ENCODE measurements at places on chromosomes 6 and 20.
A peak's percentile ranks its signal among the peaks of the same experiment; 100 is the strongest.

DNA sequence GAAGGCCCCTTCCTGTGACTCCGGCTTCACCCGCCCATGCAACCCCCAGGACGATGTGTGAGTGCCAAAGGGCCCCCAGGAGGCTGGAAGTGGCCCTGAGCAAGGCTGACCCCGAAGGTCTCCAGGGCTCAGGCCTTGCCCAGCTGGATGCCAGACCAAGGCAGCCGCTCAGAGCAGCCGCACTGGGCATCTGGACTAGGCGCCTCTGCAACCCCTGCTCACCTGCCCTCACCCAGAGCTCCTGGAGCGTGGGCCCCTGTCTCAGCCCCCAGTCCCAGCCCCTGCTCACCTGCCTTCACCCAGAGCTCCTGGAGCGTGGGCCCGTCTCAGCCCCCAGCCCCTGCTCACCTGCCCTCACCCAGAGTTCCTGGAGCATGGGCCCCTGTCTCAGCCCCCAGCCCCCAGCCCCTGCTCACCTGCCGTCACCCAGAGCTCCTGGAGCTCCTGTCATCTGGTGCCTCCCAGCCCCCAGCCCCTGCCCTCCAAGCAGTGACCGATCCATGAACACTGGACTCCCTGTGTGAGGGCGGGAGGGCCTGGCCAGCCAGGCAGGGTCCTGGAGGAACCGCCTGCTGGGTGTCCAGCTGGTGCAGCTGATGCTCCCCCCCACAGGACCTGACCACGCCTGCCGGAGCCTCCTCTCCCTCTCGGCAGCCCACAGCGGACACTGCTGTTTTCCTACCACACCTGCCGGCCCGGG lies 1.1 kb downstream of the SRMS start:
- no peak for DNase-seq

DNA sequence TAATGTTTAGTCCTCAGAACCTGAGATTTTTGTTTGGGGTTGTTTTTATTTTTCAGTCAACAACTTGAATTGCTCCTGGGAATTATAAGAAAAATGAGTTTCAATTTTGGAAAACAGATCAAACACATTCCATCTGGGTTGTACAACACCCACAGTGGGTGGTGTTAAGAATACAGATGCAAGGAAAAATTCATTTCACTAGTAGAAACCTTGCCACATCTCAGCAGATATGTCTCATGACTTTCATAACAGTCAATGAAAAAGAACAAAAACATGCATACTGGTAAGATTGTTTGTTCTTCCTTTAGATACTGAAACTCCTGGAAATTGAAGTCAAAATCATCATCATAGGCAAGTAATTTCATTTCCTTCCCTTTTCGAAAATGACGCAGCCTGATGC lies 78.9 kb downstream of the MOXD1 start:
- DNase-seq, result no peak

DNA sequence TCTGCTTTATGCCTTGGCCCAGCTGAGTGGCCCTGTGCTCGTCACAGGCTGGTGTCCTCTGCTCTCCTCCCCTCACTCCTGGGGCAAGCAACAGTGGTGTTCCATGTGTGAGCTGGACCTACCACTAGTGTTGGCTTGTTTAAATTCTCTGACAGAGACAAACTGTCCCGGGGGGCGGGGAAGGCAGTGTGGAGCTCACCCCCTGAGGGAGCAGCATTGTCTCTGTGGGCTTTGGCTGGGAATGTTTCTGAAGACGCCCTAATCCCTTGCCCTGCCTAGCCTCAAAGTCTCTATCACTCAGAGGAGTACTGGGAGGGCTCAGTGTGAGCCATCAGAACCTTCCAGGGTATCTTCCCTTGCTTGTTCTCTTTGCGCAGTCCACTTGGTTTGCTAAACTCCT lies 5.2 kb upstream of the VEGFA start:
- DNase-seq, result no peak

- no peak for DNase-seq
Observed at GRCh38 chr6:87705070-87705691, 3.1 kb upstream of the AKIRIN2 start.

DNA sequence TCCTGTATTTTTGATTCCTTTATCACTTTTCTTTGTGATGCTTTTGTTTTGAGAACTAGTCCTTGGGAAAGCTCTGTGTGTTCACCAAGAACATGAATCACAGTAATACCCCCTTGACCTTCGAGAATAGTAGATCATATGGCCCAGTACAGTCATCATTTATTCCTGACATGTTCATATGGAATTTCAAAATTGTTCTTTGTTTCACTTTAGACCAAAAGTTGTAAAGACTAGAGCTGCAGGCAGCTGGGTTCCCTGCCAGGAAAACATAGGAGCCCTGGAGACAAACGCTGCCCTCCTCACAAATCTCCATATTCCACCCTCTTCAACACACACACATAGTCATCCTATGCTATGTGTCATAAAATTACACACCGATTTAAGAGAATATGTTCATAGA lies 621.2 kb upstream of the EYS start:
- no peak for DNase-seq

DNA sequence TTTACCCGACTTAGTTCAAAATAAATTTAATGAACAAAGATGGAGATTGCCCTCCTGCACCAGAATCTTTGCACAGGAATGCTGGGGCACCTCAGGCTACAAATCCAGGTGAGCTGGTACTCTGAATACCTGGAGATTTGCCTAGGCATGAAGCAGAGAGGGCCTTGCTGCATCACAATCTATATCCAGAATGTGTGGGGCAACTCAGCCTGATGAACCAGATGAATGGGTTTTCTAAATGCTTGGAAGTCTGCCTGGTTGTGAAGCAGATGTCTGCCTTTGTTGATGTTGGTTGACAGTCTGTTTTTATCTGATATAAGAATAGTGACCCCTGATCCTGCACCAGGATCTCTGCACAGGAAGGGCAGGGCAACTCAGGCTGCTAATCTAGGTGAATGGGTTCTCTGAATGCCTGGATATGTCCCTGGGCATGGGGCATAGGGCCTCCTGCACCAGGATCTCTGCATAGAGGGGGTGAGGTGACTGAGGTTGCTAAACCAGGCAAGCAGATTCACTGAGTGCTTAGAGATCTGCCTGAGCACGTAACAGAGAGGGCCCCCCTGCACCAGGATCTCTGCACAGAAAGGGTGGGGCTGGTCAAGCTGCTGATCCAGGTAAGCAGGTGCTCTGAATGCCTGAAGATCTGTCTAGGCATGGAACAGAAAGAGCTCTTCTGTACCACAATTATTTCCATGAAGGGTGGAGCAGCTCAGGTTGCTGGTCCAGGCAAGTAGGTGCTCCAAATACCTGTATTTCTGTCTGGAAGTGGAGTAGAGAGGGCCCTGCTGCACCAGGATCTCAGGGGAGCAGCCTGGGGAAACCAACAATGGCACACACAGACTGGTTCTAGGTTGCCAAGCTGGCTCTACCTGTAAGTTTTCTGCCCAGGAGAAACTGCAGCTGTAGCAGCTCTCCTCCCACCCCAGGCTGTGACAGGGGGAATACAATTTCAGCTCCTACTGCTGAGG lies 437.5 kb downstream of the MMUT start:
- DNase-seq, result no peak

DNA sequence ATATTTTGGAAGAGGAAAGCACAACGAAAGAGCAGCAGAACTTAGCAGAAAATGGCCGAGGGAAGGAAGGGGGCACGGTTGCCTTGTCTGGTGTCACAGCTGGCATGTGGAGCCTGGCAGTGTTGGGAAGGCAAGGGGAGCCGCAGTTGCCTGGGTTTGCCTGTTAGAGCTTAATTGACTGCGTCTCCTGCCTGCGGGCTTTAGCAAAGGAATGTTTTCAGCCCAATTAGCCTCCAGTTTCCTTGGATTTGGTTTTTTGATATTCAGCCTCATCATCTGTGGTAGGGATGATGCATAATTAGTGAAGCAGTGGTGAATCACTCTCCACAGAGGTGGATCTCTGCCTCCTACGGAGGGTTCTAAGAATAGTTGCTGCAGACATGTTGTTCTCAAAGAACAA lies 832.6 kb downstream of the QKI start:
- no peak for DNase-seq

DNA sequence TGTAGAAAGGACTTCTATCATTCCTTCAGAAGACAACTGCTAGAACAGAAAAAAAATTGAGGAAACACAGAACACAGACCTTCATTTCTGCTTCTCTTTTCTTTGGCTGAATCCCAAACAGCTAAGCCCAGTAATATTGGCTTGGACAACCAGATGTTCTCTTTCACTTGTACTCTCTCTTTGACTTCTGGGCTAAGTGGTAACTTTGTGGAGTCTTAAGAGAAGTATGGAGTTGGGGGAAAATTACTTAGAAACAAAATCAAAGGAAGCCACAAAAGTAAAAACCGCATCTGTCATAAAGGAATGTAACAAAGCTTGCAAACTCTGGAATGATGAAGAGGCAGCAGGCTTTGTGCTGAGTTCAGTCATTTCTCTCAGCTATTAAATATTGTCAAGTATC lies 587.5 kb downstream of the CBLN4 start:
- no peak for DNase-seq

DNA sequence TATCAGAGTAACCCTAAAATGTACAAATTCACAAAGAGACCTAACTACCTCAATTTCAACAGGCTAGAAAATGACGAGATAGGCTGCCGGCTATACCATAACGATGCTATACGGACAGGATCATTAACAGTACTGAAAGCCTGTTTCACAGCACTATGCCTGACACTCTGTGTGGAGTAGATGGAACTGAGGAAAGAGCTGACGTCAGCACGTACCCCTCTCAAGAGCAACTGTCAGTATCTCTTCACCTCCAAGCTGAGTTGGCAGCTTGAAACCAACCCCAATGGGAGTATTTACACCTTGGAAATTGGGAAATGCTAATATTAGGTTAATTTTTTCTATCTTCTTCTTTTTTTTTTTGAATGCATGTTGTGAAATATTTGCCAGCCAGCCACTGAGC lies 53.6 kb downstream of the HUS1B start:
- DNase-seq, result no peak

- no peak for DNase-seq
Observed at GRCh38 chr20:58702859-58703648, 10.5 kb downstream of the NPEPL1 start.

GRCh38 chr6:38495518-38495917 lies 144.2 kb downstream of the BTBD9 start:
- DNase-seq, result no peak

DNA sequence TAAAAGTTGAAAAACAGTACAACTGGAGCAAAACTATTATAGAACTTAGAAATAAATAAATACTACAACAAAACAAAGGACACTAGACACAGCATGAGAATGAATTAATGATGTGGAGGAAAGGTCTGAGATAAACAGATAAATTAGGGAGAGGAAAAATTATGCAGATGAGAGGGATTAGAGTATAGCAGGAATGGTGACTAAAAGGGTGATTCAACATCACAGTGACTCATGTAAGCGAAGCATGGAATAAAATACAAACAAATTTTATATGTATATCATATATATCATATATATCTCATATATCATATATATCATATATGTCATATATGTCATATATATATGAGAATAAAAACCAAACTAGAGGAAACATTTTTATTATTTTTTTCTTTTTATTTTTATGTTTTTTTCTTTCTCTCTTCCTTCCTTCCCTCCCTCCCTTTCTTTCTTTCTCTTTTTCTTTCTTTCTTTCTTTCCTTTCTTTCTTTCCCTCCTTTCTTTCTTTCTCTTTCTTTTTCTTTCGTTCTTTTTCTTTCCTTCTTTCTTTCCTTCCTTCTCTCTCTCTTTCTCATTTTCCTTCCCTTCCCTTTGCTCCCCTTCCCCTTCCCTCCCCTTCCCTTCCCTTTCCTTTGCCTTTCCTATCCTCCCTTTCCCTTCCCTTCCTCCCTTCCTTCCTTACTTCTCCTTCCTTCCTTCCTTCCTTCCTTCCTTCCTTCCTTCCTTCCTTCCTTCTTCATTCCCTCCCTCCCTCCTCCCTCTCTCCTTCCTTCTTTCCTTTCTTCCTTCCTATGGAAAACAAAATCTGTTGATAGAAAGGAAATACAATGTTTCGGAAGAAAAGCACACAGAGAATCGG lies 1014.6 kb downstream of the GRIK2 start:
- no peak for DNase-seq

DNA sequence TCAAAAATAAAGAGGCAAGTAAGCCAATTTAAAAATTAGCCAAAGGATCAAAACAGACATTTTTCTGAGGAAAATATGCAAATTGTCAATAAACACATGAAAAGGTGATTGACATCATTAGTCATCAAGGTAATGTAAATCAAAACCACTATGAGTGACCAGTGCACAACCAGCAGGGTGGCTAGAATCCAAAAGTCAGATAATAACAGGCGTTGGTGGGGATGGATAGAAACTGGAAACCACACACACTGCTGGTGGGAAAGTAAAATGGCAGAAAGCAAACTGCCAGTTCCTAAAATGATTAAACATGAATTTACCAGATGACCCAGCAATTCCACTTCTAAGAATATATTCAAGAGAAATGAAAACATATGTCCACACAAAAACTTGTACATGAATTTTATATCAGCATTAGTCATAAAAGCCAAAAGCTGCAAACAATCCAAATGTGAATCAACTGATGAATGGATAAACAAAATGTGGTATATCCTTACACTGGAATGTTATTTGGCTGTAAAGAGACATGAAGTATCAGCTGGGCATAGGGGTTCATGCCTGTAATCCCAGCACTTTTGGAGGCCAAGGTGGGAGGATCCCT lies 74.8 kb upstream of the MBOAT1 start:
- DNase-seq, result no peak

- DNase-seq, result no peak
Observed at GRCh38 chr6:3310703-3311102, 52.0 kb downstream of the PSMG4 start.

GRCh38 chr20:24694157-24694726 lies 224.8 kb downstream of the SYNDIG1 start:
- DNase-seq, result no peak

- peak; percentile 64 for DNase-seq
Observed at GRCh38 chr20:44683263-44684046, 31.7 kb upstream of the CCN5 start.

GRCh38 chr20:60101201-60101890 lies 143.1 kb downstream of the CDH26 start:
- no peak for DNase-seq

All from nephron progenitor cell (in vitro differentiated cells).